ENCODE measurements at places on chromosomes 7 and 10.

- DNase-seq: no peak
Observed at GRCh38 chr10:51075873-51076229, 1.6 kb downstream of the PRKG1 start.

DNA sequence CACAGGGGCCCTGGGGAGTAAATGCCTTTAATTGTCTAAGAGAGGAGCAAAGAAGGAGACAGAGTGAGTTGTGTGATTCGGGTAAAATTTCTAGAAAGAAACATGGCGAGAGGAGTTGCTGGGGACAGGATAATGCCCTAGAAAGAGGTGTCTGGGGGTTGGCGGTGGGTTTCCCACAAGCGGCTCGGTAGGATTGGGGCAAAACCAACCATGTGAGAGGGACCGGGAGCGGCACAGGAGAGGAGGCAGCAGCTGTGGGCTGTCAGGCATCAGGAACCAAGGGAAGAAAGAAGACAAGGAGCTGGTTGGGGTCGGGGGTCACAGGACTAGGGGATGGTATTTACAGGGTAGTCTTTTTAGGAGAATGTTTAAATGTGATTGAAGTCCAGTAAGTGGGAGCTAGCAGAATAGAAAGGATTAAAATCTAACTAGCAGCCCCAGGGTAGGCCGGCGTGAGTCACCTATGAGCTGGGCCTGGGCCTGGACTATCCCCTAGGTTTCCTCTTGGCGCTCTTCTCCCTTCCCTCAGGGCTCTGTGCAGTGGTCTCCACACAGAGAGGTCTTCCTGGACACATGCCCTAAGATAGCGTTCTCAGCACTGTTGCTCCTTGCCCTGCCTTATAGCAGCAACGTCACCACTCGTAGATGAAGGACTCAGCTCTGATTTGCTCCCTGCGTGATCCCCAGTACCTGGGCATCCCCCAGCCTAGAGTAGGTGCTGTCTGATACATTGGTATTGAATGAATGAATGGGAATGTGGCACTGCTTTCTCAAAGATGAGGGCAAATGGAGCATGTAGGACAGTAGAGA is 32.6 kb downstream of the IKZF1 start:
- DNase-seq: no peak

DNA sequence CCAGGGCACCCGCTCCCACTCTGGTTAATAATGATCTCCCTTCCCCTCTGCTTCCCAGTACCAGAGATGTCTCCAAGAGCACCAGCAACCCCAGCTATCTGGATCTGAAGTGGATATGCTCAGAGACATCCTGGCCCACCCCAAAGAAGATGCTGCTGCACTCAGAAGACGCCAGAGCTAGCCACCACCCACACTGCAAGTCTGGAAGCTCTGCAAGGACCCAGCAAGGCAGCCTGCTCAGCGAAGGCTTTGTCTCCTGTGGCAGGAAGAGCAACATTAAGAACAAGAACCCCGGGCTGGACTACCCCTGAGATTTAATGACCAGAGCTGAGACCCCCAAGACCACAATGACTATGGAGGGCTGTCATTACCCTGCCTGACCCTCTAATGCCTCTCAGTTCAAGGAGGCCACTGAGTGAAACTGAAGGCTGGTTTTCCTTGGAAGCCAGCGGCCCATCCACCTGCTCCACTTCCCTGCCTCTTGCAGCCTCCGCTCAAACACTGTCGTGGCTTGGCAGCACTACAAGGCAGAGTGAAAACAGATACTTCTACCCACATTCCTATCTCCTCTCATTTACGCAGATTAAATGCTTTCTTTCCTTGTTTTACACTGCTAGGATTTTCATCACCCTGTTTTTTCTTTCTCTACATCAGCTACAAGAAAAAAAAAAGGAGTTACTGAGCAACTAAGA is 202.2 kb downstream of the SNX10 start:
- DNase-seq: no peak

DNA sequence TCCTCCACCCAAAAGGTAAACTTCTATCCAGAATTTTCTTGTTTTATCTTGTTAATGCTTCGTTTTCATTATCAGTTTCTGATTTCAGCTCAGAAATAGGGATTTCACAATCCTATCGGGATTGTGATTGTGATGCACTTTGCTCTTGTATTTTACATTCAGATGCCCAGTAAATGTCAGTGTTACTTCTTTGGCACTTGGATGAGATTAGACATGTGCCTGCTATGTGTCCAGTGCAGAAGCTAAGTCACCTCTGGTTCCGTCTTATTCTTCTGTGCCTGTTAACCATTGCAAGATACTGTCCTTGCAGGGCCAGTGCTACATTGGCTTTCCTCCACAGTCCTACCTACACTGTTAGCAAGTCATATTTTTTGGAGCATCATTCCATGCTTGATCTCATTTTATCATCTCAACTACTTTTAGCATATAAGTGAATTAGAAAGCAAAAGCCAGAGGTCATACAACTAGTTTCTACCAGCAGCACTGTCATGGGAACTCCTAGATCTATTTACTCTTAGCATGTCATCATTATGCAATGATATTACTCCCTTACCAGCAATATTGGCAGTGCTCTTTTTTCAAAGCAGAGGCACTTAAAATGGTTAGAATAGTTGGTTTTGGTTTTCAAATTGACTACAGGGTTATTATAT is 26.7 kb downstream of the ZNF277 start:
- no peak for DNase-seq

GRCh38 chr10:42380926-42381547 is 257.3 kb downstream of the ZNF33B start:
- DNase-seq: no peak

DNA sequence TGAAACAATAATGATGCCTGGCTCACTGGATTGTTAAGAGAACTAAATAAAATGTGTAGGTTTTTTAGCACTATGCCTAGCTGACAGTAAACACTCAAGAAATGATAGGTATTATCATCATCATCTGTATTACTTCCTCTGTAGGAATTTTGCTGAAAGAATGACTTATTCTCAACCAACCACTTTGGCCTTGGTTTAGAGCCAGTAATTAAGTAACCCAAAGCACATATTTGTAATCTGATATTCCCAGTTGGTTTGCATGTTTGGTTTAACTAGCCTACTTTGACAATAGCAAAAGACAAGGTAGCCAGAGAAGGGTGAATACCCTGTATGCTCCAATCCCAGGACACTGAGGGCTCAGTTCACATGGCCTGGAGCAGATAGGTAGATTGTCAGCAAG is 34.4 kb downstream of the BCAP29 start:
- DNase-seq: no peak

GRCh38 chr10:23063045-23063972 is 32.1 kb upstream of the MSRB2 start:
- no peak for DNase-seq

DNA sequence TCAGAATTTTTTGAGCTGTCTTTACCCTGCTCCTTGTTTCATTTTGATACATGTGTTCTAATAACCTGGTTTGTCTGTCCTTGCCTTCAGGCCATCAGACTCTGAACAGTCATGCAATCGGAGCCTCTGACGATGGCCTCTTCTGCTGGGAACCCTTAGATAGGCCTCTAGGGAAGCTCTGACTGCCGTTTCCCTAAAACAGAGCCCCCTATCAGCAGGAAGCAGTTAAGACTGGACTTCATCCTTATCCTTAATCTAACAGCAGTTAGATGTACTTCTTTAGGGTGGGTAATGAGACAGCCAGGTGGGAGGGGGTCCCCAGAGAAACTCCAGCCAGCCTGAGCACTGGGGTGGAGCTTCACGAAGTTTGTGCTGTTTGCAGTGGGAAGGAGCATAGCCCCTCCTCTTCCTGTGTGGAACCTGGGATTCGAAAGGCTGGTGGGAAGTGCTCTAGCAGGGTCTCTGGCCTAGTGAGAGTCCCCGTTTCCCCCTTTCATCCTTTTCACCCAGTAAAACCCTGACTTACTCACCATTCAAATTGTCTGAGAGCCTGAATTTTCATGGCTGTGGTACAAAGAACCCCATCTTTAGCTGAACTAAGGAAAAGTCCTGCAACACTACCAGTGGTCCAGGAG is 28.4 kb upstream of the SORCS3 start:
- no peak for DNase-seq

- DNase-seq: no peak
Observed at GRCh38 chr10:5963071-5963470, 14.3 kb downstream of the IL15RA start.

DNA sequence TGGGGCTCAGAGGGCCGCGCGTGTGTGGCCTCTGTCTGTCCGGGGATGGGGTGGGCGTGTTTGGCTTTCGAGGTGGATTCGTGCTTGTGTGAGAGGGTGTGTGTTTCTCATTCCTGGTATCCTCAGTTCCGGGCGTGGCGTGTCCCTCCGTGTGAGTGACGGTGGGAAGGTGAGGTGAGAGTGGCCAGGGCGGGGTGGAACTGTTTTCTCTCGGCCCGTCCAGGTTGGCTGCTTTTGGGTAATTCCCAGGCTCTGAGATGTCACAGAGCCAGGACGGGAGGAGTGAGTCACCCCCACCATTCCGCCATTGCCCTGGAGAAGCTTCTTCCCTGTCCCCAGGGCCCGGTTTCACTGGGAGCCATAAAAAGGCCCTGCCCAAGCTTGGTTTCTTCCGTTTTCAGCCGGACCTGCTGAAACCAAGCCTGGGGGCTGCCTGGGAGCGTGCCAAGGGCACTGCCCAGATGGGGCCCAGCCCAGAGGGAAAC is 21.3 kb upstream of the CLDN4 start:
- no peak for DNase-seq

Measured in stimulated activated CD4-positive, alpha-beta T cell treated with anti-CD3 and anti-CD28 coated beads, Interleukin-15, amount 100 ng/mL, for 24 hours (primary cell).